ENCODE measurements at places on chromosomes 6 and 20.

DNA sequence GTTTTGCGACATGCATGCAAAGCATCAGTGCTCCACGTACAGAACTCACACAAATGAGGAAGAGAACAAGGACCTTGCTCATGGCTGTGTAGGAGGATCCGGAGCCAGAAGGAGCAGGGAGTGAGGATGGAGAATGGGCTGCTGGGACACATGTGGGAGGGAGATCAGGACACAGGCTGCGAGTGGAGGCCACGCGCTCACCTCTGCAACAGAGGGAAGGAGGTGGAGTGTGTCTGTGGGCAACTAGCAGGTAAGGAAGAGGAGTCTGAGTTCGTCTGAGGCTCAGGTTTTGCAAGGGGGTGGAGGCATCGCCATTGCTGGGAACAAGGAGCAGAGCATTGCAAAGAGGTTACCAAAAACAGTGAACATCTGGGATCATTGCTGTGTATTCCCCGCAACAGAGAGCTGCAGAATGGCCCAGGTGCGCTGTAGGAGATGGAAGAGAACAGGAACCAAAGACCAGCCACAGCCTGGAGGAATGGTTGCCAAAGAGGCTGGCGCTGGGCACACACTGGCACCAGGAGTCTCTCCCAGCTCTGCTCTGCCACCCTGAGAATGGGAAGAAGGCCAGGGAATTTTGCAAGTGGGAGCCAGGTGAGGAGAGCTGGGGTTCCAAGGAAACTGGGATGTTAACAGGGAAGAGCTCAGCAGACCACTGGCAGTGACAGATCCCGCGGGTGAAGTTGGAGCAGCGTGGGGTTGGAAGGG is 90.0 kb upstream of the RPS6KA2 start:
- no peak for DNase-seq

DNA sequence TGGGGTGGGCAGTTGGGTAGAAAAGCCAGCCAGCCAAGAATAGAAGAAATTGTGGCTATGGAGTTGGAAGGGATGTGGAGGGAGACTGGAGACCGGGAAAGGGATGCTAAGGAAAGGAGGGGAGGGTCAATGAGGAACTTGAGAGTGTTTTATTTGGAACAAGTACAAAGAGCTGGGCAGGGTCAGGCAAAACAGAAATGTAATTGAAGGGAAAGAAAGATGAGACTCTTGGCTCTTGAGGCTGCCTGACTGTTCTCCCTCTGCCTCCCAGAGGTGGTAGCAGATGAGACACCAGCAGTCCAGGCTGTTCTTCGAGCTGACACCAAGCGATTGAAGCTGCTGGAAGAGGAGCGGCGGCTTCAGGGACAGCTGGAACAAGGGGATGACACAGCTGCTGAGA is 12.7 kb downstream of the ABCF1 start:
- DNase-seq: no peak

DNA sequence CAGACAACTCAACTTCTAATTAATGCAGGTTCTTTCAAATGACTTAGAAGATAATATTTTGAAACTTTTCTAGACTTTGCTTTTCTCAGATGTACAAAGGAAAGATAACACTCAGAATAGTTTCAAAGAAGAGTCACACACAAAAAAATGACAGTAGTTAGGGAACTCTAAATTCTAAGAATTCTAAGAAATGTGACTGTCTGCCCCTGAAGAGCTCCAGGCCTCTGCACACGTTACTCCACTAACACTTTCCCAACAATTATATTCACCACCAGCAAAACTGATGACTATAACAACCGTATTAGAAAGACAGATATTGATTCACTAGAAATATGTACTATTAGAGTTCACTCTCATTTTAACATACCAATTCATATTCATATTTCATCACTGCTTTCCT is 133.3 kb upstream of the SMLR1 start:
- no peak for DNase-seq

- peak; percentile 32 for DNase-seq
Measured at GRCh38 chr6:125140808-125141207, 12.8 kb upstream of the TPD52L1 start.

DNA sequence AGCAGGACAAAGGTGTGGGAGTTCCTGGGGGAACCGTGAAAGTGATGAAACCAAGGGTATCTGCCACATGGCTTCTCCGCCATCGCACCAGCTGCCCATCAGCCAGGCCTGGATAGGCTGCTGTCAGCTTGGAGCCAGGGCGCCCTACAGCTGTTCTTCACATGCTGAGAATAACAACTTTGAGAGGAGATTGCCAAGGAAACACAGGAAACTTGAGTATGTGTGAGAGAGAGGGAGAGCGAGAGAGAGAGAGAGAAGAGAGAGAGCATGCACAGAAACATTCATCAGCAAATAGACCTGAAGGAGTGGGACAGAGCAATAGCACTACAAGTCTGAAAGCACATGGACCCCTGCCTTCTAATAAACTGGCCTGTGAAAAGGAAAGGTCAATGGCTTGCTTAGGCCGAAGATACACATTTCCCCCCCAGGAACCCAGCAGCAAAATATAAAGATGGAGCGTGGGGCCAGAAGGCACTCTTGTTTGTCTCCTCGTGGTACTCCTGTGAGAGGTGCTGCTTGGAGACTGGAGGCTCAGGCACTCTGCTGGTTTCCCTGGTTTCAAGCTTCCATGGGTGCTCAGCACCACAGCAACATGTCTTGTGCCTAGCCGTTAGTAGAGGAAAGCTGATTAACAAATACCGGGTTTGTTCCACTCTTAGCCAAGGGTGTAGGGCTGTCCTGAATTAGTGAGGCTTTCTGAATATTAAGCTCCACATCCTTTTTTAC is 53.0 kb downstream of the SNAP25 start:
- peak; percentile 61 for DNase-seq

GRCh38 chr6:109336221-109336961 is 45.9 kb downstream of the CD164 start:
- no peak for DNase-seq

DNA sequence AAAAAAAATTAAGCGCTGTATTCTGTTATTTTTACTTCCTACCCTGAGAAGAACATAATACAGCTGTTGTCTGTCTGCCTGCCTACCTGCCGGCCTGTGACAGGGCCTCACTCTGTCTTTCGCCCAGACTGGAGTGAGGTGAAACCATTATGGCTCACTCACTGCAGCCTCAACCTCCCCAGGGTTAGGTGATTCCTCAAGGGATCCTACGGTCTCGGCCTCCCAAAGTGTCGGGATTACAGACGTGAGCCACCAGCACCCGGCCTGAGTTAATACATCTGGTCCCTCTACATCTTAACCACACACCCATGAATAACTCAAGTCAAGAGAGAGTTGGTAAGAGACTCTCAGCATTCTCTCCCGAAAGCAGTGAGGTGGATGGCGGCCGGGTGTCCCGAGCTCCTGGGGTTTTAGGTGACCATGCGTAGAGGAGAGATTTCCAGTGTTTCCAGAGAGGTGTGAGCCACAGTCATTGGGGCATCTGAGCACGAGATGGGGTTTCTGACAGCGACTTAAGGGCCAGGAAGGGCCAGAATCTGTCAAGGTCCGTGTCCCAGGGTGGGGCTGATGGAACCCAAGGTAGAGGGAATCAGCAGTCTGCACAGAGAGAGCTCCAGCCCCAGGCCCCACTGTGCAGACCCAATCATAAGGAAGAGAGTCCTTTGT is 1954.4 kb upstream of the DEFB115 start:
- DNase-seq: no peak

DNA sequence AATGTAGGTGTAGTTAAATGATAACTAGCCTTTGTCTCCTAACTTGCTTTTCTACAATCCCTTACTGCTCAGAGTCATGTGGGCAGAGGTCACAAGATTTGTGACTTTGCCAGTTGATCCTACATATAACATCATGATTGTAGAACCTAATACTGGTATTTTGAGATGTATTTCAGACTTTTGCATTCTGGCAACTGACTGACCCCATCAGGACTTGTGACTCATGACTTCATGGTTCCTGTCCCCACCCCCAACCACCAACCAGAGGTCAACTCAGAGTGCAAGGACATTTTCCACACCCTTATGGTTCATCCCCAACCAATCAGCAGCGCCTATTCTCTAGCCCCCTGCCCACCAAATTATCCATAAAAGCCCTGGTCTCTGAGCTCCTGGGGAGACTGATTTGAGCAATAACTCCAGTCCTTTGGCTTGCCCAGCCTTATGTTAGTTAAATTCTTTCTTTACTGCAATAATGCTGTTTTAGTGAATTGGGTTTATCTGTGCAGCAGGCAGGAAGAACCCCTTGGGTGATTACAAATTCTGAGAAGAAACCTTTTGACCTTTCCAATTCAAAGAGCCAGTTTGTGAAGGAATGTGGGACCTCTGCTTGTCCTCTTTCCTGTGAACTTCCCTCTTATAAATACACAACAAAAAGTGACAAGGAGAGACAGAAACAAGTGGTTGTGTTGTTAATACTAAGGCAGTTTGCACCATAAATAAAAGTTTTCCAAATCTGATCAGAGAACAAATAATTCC is 588.7 kb downstream of the UTRN start:
- DNase-seq: peak; percentile 32

DNA sequence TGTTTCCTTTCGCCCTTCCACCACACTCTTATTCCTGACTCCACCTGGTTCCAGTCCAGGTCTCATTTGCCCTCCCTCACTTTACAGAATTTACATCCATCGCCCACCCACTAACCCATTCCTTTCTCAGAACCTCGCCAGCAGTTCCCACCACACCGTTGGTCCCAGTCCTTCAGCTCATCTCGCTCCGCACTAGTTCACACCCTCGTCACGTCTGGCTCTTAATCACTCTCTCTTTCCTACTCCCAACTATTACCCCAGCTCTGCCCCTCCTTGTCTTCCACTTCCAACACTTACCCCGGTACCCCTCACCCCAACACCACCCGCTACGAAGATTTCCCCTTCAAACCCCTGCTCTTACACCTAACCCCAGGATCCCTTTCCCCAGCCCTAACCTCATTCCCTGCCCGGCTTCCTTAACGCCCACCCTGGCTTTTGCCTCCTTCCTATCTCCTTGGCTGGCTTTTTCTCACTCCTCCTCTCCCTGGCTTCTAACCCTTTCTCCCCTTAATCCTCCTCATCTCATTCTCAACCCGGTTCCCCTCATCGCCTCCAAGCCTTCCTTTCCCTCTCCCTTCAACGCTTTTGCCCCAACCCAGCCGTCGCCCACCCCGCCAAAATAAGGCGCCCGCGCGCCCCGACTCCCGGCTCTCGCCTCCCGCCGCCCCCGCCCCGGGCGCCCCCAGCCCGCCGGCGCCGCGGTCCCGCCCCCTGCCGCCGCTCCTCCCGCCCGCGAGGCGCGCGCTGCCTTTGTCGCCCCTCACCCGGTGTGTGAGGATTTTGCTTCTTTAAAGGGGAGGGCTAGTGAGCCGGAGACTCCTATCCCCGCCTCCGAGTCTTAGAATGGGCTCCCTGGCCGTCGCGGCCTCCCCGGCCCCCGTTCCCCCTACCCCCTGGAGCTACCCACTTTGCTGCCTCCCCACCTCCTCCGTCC is 542 bp downstream of the USP49 start:
- DNase-seq: peak; percentile 3

GRCh38 chr20:61420781-61421180 is 168.7 kb downstream of the CDH4 start:
- DNase-seq: no peak

GRCh38 chr6:87391334-87391733 is 16.4 kb upstream of the CFAP206 start:
- peak; percentile 25 for DNase-seq

- peak; percentile 55 for DNase-seq
Measured at GRCh38 chr20:58447511-58448391, 58.7 kb downstream of the VAPB start.

- peak; percentile 58 for DNase-seq
Measured at GRCh38 chr20:20360464-20360863, 7.4 kb upstream of the INSM1 start.

DNA sequence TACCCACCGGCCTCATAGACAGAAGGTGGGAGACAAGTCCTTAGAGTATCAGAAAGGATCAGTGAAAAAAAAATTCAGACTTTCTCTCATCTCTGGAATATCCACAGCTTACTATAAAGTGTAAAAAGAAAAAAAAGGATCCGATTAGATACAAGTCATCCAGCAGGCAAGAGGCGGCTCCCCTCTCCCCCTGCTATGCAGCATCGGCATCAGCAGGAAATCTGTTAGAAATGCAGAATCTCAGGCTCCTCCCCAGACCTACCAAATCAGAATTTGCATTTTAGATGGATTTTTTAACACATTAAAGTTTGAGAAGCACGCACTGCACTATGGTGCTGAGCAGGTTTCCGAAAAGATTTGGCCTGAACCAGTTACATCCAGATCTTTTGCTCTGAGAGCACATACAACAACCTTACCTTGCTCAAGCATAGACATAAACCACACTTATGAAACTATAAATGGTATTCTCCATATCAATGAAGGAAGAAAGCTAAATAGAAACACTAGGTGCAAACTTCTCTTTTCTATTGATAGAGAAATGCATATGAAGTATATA is 117.0 kb upstream of the POU3F2 start:
- no peak for DNase-seq

All from LHCN-M2 (cell line).